ENCODE measurements at places on chromosomes 2 and 18.

DNA sequence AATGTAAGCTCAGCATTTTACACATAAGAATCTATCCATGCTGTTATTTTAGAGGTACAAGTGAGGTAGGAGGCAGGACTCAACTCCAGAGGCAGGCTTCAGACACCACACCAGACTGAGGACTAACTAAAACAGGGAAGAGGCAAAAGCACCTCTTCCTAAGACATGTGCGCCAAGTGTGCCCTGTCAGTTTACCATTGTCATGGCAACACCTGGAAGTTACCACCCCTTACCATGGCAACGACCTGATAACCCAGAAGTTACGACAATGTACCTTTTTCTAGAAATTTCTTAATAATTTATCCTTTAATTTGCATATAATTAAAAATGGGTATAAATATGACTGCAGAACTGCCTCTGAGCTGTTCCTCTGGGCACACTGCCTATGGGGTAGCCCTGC lies 160.1 kb downstream of the FAM124B start:
- DNase-seq, result no peak

GRCh38 chr18:59354731-59355130 lies 4.3 kb downstream of the LMAN1 start:
- DNase-seq, result no peak

GRCh38 chr2:174364628-174365027 lies 29.9 kb downstream of the SP9 start:
- no peak for DNase-seq

DNA sequence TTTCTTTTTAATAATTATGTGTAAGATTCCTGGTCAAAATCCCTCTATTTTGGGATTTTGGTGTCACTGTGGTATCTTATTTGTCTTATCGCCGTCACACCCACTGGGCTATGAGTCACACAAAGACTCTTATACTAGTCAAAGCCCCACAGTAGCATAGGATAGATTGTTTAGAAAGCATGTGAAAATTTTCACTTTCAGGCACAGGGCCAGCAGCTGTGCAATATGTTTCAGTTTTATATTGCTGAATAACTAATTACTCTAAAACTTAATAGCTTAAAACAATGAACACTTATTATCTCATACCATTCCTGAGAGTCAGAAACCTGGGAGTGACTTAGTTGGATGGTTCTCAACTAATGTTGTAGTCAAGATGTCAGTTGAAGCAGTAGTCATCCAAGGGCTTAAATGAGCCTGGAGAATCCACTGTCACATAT lies 24.0 kb downstream of the CFAP210 start:
- DNase-seq, result no peak

DNA sequence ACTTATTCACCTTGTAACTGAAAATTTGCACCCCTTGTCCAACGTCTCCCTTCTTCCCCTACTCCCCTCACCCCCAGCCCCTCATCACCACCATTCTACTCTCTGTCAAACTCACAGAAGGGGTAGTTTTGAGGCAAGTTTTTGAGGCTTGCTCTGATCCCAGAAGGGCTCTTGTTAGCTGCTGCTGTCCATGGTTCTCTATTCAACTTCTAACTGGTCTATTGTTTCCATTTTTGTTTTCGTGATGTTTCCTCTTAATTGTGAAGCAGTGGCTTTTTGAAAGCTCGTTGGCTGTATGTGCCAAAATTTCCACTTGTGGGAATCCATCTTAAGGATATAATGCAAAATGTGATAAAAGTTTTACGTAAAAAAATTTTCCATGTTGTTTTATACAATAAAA lies 92.5 kb upstream of the CRACDL start:
- DNase-seq, result no peak

- DNase-seq, result no peak
Observed at GRCh38 chr2:70831861-70832260, 3.8 kb downstream of the CD207 start.

- no peak for DNase-seq
Observed at GRCh38 chr2:207660994-207661393, 35.8 kb upstream of the METTL21A start.

- no peak for DNase-seq
Observed at GRCh38 chr2:135825131-135825530, 11.9 kb downstream of the LCT start.

GRCh38 chr2:118622108-118622507 lies 225.3 kb downstream of the EN1 start:
- no peak for DNase-seq

GRCh38 chr2:232544674-232545073 lies 5.2 kb downstream of the CHRNG start:
- no peak for DNase-seq

- DNase-seq, result no peak
Observed at GRCh38 chr18:74897971-74898657, 300.4 kb downstream of the ZNF407 start.
